ENCODE measurements at places on chromosomes 5 and 9. TPM values are rescaled to one million over a fixed set of nuclear protein-coding genes. Genes with fewer than 3 reads are reported as not detected.

The PTGR1 gene
- total RNA-seq: 27.8 TPM

The MAP1B gene
- total RNA-seq: 56.0 TPM

The PCDHGA11 gene
- 0.30 TPM for total RNA-seq

The ZNF879 gene
- 1.3 TPM for total RNA-seq

The FGD3 gene
- not detected for total RNA-seq

The URM1 gene
- total RNA-seq: 57.7 TPM

The STKLD1 gene
- total RNA-seq: 1.3 TPM

The PCSK1 gene
- 4.4 TPM for total RNA-seq

The UGT3A1 gene
- total RNA-seq: not detected

The ATP10B gene
- not detected for total RNA-seq

The HAVCR2 gene
- total RNA-seq: 0.17 TPM

The WDR70 gene
- total RNA-seq: 37.6 TPM

The NME5 gene
- not detected for total RNA-seq

The COL27A1 gene
- 1.3 TPM for total RNA-seq

The SOX30 gene
- not detected for total RNA-seq

The ADAMTS12 gene
- not detected for total RNA-seq

The KCNV2 gene
- total RNA-seq: not detected

The SLIT3 gene
- 0.34 TPM for total RNA-seq

The SLC46A2 gene
- not detected for total RNA-seq

The IFNA13 gene
- total RNA-seq: not detected

The VLDLR gene
- 5.0 TPM for total RNA-seq

The GDA gene
- not detected for total RNA-seq

The SEMA6A gene
- total RNA-seq: 2.1 TPM

The QSOX2 gene
- total RNA-seq: 23.7 TPM

The FBP2 gene
- total RNA-seq: not detected

The CCL28 gene
- 2.2 TPM for total RNA-seq

The CCDC183 gene
- 0.26 TPM for total RNA-seq

The PRRX2 gene
- total RNA-seq: not detected

The PCDHB10 gene
- total RNA-seq: 1.2 TPM
